ENCODE measurements at places on chromosomes 7 and 10.

- DNase-seq: no peak
Measured at GRCh38 chr7:135682191-135682590, 19.9 kb downstream of the STMP1 start.

DNA sequence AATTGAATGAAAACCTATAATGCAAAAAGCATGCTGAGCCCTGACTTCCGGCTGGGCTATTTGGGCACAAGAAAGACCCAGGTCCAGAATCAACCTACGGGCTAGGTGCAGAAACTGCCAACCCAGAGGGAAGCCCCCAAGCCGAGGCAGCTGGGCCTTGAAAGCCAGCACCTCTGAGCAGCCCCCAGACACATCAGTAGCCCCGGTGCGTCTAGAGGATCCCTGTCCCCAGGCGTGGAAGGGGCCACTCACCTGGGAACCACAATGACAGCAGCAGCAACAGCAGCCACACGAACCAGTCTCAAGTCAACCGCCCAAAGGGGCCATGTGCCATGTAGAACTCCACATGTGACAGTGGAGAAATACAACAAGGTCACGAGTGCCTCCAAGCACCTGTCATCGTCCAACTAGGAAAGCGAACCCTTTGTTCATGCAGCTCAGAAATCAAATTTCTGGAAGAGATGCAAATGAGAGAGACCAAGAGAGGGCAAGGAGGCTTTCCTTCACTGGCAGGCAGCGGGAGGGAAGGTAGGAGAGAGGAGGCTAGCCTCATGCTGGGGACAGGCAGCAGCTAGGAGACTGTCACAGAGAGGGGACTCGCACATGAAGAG is 57.5 kb upstream of the CHST15 start:
- DNase-seq: no peak

- no peak for DNase-seq
Measured at GRCh38 chr7:106616708-106617051, 44.3 kb downstream of the CCDC71L start.

GRCh38 chr7:138025215-138026186 is 23.6 kb upstream of the CREB3L2 start:
- no peak for DNase-seq

GRCh38 chr10:93475871-93476270 is 6.3 kb downstream of the MYOF start:
- DNase-seq: no peak

Data from cortex of kidney (tissue), 1 donor.